Endothelial cell (in vitro differentiated cells): ENCODE measurements at places on chromosomes 3 and 15. TPM values are rescaled to one million over a fixed set of nuclear protein-coding genes. Genes with fewer than 3 reads are reported as not detected.

DNA sequence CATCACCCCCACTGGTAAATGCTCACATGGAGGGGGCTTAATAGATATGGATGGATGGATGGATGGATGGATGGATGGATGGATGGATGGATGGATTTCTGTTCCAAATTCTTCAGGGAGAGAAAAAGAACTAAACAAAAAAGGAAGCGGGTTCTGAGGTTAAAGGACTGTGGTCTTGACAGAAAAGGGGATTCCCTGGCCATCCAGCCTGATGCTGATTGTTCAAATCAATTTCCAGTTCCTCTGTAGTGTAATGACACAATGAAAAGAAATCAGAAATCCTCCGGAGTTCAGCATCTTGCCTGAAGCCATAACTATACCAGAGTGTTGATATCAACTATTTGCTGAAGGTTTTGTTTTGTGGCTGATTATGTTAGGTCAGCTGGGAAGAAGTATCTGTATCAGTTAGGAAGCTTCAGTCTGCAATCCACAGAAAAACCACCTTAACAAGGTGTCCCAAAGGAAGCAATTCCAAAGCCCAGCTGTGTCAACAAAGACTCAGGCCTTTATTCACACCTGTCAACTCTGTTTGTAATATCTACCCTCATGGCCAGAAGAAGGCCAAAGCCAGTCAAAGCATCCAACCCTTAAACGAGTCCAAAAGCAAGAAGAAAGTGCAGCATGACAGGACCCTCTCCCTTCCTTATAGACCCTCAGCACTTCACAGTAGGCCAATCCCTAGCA is 24.5 kb upstream of the RASA2 start:
- no peak for DNase-seq

- DNase-seq = no peak
Observed at GRCh38 chr3:190385731-190386688, 2.0 kb upstream of the CLDN16 start.

DNA sequence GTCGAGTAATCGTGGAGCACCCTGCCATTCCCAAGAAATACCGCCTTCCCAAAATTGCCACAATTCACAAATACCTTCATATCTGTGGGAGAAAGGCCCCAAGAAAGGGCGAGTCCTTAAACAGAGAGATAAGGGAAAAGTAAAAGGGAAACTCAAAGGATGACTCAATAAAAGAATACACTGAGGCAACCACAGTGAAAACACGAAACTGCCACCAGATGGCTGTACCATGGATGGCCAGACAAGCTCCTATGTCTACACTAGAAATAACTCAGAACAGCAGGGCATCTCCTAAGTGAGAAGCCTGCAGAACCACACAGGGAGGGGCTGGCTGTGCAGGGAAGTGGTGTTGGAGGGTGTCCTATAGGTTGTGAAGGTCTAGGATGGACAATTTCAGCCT is 25.0 kb downstream of the SRGAP3 start:
- DNase-seq = no peak

DNA sequence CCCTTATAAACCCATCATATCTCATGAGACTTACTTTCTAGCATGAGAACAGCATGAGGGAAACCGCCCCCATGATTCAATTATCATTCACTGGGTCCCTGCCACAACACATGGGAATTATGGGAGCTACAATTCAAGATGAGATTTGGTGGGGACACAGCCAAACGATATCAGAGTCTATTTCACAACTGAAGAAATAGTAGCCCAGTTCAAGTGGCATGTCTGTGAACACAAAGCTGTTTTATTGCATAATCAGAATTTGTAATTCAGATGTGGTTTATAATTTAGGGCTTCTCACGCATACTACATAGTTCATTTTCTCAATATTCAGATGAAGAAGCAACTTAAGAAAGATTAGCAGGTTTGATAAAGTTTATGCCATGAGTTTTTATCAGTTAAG is 1188.0 kb upstream of the ALCAM start:
- no peak for DNase-seq

GRCh38 chr3:62035402-62036057 is 337.8 kb downstream of the FEZF2 start:
- DNase-seq = no peak

DNA sequence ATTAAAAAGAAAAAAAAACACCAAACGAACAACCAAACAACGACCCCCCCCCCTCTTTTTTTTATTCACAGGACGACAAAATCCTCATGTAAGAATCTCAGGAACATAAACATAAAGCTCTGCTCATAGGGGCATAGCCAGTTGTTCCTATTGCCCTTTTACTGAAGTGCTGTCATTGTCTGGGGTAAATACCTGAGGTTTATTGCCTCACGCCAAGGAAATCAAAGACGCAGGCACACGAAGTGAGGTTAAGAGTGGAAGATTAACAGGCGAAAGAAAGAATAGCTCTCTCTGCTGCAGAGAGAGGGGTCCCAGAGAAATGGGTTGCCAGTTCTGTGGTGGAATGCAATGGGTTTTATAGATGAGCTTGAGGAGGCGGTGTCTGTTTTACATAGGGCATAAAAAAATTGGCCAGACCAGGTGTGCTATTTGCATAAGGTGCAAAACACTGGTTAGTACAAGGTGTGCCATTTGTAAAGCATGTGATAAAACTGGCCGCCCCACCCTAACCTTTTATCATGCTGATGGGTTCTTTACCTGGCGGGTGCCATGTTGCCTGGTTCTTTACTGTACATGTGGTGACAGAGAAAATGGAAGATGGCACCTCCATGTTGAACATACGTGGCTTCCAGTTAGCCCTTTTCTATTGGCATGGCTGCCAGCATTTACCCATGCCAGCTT is 257.6 kb upstream of the ZPLD1 start:
- DNase-seq = no peak

DNA sequence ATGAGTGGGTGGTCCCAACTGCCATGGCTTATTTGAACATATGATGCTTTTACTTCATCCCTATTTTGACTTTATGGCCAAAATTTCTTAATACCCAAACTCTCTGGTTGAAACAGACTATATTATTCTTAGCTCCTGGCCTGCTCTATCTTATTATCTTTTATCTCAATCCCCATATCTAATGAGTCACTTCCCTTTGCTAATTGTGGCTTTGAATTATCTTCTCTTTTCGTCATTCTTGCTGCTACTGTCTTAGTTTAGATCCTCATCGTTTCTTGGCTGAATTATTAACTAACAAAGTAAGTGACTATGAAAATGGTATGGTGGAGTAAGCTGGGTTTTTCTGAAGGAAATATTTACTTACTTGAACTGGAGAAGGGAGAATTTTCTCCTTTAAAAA is 28.2 kb upstream of the DNAJC19 start:
- no peak for DNase-seq

GRCh38 chr15:77796046-77796729 is 163.5 kb upstream of the LINGO1 start:
- DNase-seq = no peak

- DNase-seq = no peak
Observed at GRCh38 chr3:195003006-195003892, 267.7 kb downstream of the XXYLT1 start.

Gene ZNF80
- total RNA-seq = not detected

Gene LDHAL6B
- total RNA-seq = not detected
